ENCODE measurements at places on chromosomes 2 and 18.
A peak's percentile ranks its signal among the peaks of the same experiment; 100 is the strongest.

DNA sequence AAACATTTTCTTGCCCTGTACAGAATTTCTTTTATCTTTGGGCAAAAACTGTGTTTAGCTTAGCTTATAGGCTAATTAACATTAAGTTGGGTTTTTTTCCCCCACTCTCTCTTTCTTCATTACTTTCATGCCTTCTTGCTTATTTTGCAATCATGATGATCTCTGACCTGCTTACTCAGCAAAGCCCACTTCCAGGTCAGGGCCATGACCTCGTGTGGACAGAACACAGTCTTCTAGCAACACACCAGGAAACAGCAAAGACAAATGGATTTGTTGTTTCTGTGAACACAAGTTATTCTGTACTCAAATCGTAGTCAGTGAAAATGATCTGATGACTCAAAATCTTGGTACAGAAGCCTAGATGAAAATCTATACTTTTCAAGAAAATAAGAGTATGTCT is 60.7 kb downstream of the SPATS2L start:
- no peak for DNase-seq

DNA sequence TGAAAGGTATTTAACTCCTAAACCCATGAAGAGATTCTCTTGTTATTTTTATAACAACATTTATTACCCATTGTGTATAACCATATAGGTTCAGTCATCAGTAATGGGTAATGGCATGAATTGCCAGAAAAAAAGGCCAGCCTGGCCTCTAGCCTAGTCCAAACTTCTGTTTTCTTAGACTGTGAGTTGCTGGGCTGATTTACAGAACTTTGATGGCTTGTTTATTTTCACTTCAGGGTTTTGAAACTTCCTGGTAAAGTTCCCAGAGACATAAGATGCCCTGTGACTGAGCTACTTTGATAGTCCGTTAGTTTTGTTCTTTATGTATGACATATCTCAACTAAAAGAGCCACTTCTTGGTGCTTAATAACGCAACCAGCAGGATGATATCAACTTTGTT is 164.8 kb downstream of the METTL4 start:
- no peak for DNase-seq

DNA sequence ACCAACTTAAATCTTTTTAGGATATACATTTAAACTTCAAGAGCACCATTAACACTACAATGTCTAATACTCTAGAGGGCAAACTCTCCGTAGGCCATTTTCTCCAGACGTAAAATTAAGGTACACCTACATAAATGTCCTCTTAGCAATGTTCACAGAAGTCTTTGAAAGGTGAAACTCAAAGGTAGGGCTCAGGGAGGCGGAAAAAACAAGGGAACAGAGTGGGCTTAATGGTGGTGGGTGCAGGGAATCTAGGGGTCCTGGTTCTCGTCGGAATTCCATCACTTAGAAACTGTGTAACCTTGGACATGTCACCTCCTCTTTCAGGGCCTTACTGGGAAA is 668 bp downstream of the NFU1 start:
- DNase-seq = no peak

DNA sequence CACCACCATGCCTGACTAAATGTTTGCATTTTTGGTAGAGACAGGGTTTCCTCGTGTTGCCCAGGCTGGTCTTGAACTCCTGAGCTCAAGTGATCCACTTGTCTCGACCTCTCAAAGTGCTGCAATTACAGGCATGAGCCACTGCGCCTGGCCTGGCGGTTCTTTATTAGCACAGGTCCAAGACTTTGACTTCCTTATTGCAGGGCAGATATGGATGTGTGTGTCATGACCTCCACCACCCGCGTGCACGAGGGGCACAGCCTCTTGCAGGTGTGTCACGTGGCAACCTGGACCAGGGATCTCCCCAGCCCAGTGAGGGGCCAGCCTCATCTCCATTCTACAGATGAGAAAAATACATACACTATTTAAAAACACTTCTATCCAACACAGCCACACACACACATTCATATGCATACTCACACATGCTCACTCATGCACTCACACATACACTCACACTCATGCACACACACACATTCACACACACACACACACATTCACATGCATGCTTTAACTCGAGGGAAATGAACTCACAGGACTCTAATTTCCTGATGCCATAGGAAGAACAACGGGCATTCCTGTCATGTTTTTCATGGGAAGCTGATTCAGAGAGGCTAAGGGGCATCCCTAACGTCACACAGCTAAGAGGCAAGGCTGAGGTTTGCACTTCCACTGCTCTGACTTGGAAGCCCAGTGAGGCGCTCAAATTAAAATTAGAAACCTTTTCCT is 38.8 kb downstream of the RRM2 start:
- no peak for DNase-seq

GRCh38 chr2:41720331-41721251 is 327.2 kb upstream of the PKDCC start:
- no peak for DNase-seq

DNA sequence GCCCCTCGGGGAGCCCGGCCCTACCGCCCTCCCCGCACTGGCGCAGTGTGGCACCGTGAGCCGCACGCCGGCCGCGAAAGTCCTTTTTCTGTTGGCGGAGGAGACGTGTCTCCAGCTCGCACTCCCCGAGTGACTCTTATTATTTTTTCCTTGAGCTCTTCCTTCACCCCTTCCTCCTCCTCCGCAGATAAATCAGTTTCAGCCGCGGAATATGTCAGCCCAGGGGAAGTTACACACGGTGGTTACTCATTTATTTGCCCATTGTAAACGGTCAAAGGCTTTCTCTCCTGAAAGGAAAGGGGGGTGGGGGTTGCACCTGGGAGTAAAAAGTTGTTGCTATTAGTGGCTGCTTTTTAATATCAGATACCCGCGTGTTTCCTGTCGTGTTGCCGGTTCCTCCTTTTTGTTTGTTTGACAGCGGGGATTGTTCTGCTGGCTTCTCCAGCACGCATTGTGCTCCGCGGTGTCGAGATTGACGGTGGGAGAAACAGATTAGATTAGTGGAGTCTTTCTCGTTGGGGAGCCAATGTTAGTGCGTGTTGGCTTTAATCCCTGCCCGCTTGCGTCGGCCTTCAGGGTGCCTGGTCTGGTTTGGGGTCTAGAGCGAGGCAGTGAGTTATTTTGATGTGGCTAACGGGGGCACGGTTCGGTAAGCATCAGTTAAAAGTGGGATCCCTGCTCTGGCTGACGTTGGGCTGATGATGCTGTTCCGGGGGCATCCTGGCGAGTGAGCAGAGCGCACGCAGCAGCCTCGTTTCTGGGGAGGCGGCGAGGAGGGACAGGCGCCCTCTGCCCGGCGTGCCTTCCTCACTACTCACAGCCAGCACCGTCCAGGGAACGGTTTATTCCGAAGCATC is 1.6 kb downstream of the CRIM1 start:
- DNase-seq = peak; percentile 85

DNA sequence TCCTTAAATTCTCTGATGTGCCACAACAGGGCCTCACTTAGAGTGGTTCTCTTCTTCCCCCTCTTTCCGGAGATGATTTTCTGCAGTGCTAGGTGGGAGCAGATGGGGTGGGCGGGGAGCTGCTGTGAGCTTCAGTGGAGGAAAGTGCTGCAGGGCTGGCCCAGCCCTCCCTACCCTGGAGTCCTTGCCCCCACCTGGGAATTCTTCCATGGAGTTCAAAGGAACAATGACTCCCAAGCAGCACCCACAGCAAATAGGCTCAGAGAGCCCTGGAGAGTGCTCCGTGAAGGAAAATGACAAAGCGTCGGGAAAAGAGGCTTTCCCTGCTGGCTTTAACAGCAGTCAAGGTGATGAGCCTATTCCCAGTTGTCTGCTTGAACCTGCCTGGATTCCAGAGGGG is 28.8 kb downstream of the LOXHD1 start:
- no peak for DNase-seq

DNA sequence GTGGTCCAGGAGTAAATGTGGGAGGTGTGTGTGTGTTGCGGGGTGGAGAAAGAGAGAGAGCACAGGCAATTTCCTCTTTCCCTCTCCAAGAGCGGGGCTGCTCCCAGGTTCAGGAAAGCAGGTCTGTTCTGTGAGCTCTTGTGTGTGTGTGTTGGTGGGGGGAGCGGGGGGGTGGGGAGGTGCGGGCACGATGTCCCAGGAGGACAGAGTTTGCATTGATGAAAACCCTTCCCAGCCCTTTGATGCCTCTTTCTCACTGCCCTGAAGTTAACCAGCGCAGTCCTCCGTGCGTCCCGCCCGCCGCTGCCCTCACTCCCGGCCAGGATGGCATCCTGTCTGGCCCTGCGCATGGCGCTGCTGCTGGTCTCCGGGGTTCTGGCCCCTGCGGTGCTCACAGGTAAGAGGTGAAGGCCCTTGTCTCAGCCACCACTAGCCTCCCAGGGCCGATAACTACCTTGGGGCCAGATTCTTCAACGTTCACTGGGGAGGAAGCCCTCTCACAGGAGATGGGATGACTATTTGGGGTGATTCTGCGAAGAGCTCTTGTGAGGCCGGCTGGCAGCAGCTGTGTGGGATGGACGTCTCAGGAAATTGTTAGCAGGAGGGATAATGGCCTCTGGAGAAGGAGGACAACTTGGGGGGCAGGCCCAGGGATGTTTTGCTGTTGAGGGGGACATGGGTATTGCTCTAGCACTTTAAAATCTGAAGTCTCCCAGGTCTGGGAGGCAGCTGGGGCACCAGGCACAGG is at the start of gene SNORC:
TSS of gene SNORC (plus strand) at position 247 of the 748 bp plus-strand sequence. CDS start at position 325, 78 bp downstream.
- no peak for DNase-seq

DNA sequence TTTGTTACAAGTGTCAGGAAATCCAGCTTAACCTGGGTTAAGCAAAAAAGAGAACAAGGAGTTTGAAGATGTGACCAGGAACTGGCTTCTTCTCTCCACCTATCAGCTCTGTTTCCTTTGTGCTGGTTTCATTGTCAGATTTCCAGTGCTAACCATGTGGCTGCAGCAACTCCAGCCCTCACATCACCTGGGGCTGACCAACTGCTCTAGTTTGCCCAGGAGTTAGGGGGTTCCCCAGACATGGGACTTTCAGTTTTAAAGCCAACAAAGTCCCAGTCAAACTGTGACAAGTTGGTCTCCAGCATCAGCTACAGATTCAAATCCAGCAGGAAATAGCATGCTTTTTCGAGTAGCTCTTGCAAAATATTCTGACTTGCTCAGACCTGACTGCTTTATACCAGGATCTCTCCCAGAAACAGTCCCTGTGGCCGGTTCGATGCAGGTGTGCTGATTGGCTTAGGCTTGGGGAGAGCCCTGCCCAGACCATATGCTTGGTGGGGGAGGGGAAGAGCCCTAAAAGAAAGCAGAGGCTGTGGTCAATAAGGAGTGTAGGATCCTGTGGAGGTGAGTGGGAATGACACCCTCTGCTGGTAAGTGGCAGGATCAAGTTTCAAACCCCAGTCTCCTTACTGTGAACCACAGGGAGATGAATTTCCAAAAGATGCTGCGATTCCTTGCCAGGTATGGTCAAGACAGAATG is 49.5 kb downstream of the KCNE4 start:
- no peak for DNase-seq

DNA sequence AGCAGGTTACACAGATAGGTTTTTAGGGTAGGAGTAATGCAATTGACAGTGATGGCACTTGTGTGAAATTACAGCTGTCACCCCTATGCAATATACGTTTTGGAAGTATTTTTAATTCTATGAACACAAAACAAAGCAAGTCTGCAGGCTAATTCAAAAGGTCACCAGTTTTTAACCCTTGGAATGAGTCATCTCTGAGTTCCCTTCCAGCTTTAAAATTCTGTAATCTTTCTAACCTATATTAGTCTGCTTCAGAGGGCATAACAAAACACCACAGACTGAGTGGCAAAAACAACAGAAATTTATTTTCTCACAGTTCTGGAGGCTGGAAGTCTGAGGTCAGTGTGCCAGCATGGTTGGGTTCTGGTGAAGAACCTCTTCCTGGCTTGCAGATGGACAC is 596.9 kb upstream of the HNMT start:
- no peak for DNase-seq

DNA sequence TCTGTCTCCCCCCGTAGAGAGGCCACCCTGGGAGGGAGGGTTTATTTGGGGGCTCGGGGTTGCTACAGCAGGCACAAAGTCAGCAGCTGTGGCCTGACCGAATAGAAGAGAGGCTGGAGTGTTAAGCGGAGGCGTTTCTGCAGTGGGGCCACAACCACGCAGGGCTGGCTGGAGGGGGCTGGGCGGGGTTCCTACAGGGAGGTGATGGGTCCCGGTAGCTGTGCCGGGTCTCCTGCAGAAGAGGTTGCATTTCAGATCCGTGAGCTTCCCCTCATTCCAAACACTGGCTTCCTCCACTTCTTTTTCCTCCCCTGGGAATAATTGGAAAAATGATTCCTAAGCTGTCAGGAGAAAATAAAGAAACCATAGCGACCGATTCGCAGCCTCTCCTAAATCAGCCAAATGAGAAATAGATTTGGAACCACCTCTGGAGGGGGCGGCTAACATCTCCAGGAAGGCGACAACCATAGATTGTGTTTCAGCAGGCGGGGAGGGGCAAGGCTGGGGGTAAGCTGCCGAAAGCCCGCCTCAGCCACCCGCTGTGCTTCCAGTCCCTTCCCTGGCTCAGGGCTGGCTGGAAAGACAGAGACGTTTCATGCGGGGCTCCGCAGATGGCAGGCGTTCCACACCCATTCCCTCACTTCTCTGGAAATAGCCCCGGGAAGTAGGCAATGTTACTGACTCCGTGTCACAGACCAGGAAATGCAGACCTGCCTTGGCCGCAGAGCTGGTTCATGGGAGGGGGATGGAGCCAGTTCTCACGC is 85.6 kb upstream of the TAF1B start:
- DNase-seq = peak; percentile 77

DNA sequence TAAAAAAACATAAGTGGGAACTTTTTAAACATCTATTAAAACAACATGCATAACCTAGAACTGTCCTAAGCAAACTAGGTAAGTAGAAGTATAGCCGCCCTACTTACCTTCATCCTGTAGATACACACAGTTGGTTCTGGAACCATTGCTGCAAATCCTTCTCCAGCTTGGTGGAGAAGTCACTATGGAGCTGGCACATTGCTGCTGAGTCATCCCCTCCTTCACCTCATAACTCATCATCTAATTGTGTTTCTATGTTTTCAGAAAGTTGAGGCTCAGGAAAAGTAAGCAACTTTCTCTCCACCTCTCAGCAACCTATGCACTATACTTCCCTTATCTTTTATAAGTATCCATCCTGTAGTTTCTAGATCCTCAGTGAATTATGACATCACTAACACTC is 269.8 kb upstream of the MMADHC start:
- no peak for DNase-seq

DNA sequence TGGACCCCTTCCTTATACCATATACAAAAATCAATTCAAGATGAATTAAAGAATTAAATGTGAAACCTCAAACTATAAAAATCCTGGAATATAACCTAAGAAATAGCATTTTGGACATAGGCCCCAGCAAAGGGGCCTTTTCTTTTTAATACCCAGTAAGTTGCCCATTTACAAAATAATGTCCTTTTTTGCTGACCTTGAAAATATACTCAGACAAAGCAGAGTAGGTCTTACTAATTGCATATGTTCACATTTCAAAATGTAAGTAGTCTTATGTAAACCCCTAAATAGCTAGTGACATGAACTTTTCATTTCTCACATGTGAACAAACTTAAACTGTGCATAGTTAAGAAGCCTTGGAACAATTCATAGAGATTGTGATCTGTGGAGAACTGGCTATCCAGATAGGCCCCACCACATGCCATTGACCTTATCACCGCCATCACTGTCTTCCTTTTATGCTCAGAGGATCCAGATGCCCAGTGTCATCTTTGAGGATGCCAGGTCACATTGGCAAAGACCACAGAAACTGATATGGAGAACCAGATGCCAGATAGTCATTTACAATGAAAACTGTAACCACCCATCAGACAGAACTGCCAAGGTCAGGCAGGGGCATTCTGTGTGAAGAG is 282.4 kb upstream of the RAB12 start:
- DNase-seq = no peak

Data from eye (tissue), 1 donor.